Effector memory CD4-positive, alpha-beta T cell (primary cell): ENCODE measurements at places on chromosomes 5 and 9.

GRCh38 chr5:34707451-34708107 lies 51.5 kb downstream of the RAI14 start:
- no peak for DNase-seq

- no peak for DNase-seq
Measured at GRCh38 chr5:174503461-174504265, 220.7 kb upstream of the MSX2 start.

DNA sequence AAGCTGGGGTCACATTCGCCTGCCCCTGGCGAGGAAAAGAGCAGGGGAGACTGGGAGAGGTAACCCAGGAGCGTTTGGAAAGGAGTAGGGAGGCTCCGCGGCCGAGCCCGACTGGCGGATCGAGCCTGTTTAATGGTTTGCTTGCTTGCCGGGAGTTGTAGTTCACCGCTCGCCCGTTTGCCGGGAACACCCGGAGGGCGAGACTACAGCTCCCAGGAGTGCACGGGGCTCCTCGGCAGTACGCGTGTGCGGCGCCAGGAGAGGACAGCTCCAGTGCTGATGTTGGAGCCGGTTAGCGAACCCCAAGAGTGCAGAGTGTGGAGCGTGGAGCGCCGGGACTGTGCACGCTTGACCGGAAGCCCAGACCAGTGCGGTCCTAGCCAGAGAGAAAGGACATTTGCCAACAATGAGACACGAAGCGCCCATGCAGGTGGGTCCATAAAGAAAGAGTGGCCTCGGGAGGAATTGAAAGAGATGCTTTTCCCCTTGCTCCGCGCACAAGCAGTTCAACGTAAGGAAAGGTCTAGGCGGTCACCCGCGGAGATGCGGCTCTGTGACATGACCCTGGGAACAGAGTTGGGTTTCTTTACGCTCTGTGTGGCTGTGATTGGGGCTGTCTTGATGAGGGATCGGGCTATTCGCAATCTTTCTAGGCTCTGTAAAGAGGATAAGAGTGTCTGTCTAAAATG lies at the start of gene RAB3C:
Gene RAB3C (plus strand): TSS at position 273 of the 689 bp plus-strand sequence. CDS start 134 bp downstream, at position 407.
- no peak for DNase-seq

DNA sequence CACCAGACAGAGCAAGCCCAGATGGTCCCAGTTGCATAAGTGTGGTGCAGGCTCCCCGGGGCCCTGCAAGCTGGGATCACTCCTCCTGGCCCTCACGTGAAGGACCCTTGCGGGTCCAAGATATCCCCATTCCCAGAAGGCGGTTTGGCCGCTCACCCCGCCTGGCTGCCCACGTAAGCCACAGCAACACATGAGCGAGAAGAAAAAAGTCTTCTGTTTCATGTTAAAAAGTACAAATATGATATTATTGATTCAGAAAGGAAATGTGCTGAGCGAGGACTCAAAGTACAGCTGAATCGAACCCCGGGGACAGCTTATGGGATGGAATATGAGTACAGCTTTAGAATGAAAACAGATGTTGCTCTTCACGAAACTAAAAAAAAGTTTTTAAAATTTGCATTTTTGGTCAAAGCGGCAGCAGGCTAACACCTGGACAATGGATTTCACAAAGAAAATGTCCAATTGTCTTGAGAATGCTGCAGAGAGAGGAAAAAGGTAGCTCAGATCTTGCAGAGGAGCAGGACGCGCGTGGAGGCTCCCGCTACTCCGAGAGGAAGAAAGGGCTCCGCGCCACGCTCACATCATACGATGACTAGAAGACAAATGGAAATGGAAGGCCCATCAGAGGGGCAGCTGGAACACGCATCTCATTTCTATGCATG lies 427.6 kb downstream of the IRX1 start:
- no peak for DNase-seq

GRCh38 chr5:5371957-5372356 lies 50.5 kb upstream of the ICE1 start:
- DNase-seq, result no peak

DNA sequence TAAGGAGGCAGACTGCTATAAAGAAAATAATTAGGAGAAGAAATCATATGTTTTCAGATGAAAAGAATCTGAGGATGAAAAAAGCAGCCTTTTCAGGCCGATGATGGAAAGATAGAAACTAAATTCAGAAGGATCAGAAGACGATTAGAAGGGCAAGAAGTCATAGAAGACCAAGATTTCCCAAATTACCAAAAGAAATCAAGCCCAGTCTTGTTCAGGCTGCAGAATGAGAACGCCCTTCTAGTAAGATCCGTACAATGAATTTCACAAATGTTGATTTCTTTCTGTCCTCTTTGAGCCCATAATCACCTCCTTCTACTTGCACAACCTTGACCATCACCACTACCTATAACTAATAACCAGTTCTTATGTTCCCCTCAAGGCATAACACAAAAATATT lies 114.6 kb upstream of the CCDC152 start:
- no peak for DNase-seq

GRCh38 chr9:114072184-114073140 lies 5.6 kb downstream of the AMBP start:
- DNase-seq, result no peak

GRCh38 chr9:123058834-123059233 lies 25.4 kb downstream of the GPR21 start:
- no peak for DNase-seq

DNA sequence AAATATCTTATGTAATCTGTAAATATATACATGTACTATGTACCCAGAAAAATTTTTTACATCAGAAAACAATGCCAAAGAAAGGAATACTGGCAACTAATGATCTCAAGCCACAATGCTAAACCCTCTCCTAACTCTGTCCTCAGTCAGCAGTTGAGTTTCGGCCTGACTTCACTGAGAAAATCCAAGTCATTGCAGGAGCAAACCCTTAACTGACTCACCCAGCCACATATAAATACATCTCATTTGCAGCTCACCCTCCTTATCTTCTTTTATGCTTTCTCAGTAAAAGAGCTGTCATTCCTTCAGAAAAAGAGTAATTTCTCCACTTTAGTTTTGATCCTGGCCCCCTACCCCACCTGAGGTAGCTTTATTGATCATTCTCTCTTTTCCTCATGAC lies 46.1 kb upstream of the TMED7 start:
- DNase-seq, result no peak

DNA sequence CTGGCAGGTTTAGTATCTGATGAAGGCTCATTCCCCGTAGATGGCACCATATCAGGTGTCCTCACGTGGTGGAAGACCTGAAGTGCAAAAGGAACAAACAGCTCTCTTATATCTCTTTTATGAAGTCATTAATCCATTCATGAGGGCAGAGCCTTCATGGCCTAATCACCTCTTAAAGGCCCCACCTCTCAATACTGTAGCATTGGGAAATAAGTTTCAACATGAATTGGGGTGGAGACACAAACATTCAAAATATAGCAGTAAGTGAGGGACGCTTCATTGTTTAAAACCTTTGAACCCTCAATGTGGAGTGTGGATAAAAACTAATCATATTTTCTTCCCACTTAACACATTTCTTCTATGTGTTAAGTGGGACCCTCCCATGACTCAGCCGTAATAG lies 489.4 kb upstream of the WWC1 start:
- DNase-seq, result no peak

GRCh38 chr5:25489834-25490538 lies 845.2 kb upstream of the CDH10 start:
- no peak for DNase-seq

GRCh38 chr5:136225796-136226195 lies 32.8 kb upstream of the SMIM32 start:
- DNase-seq, result no peak

DNA sequence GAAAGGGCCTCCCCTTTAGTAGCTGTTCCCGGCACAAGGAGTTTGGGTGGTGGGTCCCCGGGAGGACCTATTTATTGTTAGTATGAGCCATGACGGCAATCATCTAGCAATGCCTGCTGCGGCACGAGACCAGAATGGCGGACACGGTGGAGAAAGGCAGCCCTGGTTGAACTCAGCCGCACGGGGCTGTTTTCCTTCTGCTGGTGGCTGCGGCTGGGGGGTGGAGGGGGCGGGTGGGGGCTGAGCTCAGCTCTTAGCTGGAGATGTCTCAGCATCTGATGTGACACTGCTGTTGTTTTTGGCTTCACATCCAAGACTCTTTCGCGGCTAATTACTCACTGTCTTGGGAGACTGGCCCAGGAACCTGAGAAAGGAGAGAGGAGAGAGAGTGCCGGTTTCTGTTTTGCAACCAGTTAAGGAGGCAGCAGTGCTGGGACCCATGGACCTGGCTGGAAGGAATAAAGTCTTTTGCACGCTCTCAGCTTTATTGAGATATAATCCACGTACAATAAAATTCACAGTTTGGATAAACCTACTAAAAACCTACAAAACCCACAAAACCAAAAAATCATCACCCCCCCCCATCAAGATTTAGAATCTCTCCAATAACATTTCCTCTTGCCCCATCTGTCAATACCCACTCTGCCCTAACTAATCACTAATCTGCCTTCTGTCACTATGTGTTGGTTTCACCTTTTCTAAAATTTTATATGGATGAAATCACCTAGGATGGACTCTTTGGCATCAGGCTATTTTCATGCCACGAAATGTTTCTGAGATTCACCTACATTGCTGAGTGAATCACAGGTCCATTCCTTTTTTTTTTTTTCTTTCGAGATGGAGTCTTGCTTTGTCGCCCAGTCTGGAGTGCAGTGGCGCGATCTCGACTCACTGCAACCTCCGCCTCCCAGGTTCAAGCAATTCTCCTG lies 81.8 kb upstream of the NEURL1B start:
- DNase-seq, result no peak

- no peak for DNase-seq
Measured at GRCh38 chr5:179316111-179316551, 29.1 kb downstream of the ADAMTS2 start.

DNA sequence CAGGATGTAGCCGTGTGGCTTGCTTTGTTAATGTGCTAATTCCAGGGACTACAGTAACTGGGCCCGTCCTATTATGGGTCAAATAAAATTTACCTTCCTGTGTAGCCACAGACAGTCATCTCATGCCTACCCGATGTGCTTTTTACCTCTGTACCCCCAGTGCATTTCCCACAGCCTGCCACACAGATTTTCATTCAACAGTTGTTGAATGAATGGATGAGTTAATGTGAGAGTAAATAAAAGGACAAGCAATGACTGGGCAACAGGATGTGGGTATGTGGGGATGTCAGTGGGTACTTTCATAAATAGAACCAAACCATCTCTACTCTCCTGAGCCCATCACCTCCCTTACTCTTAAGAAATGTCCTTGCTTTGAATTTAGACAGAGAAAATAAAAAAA lies 441.2 kb upstream of the ZNF462 start:
- DNase-seq, result no peak

GRCh38 chr9:130535818-130536521 lies 43.4 kb upstream of the FUBP3 start:
- DNase-seq, result no peak

DNA sequence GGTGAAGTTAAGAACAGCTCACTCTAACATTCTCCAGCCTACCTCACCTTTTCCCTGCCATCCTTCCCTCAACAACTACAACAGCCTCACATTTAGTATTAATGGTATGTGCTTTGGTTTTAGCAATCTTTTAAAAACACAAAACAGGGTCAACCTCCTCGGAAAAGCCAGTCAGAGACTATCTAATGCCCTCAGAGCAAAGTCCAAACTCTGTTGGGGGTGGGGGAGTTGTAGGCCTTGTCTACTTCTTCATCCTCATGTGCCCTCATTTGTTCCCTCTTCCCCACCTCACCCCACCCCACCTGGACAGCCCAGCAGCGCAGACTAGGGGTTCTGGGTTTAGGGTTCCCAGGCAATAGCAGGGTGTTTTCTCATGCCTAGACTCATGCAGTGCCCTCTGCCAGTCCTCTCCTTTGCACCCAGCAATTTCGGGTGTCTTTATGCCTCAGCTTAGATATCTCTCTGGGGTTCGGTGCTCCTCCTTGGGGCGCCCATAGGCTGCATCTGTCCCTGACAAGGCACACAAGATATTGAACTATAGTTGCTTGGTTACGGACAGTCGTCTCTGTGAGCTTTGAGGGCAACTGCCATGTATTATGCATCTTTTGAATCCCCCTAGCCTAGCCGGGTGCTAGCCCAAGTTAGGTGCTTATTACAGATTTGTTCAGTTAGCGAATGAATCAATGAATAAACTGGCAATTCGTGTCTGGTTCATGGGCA lies 762 bp upstream of the TCOF1 start:
- DNase-seq, result no peak

DNA sequence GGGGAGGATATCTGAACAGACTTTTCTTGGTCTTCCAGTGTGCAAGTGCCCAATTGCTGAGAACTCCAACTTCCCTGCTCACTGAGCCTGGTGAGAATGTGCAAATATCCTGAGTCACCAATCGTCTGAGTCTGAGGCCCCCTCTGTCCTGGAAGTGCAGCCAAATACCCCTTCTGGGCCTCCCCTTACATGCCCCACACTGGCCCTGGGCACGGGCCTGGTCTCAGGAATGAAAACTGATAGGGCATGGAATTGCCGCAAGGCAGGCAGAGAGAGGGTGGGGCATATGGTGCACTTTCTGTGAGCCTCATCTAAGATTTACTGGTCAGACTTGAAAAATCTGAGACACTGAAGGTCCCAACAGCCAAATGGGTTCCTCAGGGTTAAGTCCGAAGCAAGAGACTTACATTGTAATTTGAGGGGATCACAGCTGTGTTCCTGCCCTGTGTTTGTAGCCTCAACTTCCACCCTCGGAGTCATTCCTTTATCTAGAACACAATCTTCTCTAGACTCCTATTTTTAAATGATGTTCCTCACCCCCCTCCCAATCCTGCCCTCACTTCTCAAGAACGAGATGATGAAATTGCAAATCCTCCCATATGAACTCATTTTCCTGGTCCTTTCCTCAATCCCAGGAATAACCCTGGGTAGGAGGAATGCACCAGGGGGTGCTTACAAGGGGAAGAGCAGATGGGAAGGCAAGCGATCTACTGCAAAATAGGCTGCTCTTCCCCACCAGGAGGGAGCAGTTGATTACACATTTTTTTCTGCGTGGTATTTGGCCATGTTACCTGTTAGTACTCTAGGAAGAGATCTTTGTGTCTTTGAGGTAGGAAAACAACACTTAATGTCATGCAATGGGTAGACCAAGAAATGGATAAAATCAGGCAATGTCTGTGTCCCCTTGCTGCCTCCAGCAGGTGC lies 34.6 kb upstream of the ARHGAP26 start:
- DNase-seq, result no peak

DNA sequence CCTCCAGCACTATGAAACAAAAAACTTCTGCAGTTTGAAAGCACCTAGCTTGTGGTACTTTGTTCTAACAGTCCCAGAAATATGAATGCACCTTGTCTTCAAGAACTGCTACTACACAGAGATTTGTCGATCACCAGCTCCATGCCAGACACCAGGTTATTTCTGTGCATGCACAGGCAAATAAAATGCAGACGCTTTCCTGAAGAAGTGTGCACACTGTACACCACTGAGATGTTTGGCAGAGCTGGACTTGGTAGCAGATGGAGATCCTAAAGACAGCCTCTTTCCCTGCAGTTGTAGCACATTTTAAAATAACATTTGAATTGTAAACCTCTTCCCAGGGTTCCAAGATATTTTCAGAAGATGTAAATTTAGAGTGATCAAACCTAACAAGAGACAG lies 730.0 kb downstream of the MTRR start:
- DNase-seq, result no peak
